ENCODE measurements at places on chromosomes 13 and 19. TPM values are rescaled to one million over a fixed set of nuclear protein-coding genes. Genes with fewer than 3 reads are reported as not detected.

DNA sequence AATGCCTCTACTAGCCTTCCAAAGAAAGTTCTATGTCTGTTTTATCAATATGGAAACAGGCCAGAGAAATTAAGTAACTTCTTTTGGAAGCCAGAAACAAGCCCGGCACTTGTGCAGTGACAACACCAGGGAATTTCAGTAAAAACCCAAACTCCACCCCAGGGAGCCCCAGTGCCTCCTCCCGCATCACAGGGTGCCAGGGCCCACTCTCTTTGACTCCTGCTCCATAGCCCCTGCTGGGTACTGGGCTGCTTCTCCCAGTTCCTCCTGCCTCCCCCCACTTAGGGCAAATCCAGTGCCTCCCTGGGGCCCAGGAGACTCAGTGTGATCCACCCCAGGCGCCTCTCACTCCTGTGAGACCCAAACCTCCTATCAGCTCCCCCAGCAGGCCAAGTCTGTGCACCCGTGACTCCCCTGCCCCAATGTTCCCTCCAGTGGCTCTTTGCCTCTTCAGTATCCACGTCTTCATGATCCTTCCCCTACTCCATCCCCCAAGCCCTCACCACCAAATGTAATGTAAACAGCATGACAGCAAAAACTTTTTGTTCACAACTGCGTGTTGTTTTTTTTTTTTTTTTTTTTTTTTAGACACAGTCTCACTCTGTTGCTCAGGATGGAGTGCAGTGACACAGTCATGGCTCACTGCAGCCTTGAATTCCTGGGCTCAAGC is 2.3 kb upstream of the FFAR3 start:
- H3K36me3 ChIP-seq, result no peaks in the 10 kb centered on the region
- no peak for DNase-seq
- no peak overlapping the region for H3K27ac ChIP-seq

DNA sequence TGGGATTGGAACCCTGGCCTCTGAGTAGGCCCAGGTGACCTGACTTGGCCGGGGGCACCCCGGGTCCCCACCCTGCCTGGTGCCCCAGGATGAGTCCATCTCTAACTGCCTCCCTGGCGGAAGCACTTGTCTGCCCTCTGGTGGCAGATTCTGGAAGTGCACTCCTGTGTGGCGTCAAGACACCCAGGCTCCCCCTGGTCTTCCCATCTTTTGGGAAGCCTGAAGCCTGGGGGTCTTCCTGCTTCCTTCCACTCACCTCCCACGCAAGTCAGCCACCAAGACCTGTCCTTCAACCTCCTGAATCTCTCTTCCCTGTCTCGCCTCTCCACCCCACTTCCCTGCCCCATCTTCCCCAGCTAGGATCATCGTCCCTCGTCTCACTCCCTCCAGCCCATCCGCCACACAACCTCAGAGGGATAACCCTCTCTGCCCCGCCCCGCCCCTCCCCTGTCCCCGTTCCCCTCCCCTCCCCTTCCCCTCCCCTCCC is 7.4 kb downstream of the RABAC1 start:
- DNase-seq, result peak; percentile 84
- no peaks in the 10 kb centered on the region for H3K27me3 ChIP-seq
- H3K27ac ChIP-seq, result no peak overlapping the region

Gene DZIP1
- 0.13 TPM for total RNA-seq

Gene JSRP1
- total RNA-seq, result 1.0 TPM

- no peak overlapping the region for H3K27ac ChIP-seq
- no peaks in the 10 kb centered on the region for H3K36me3 ChIP-seq
- peaks cover 13% of the 10 kb centered on the region for H3K27me3 ChIP-seq
- DNase-seq, result no peak
Measured at GRCh38 chr13:113898391-113898790, 34.5 kb upstream of the GAS6 start.

Gene ATP1A3
- 4.1 TPM for total RNA-seq

- DNase-seq, result no peak
- H3K27me3 ChIP-seq, result no peaks in the 10 kb centered on the region
- no peak overlapping the region for H3K4me3 ChIP-seq
Measured at GRCh38 chr19:1136621-1137317, 33.0 kb downstream of the GPX4 start.

- no peaks in the 10 kb centered on the region for H3K36me3 ChIP-seq
- H3K4me3 ChIP-seq, result no peak overlapping the region
- DNase-seq, result no peak
- no peaks in the 10 kb centered on the region for H3K27me3 ChIP-seq
- peak overlapping the region; percentile 60 for H3K27ac ChIP-seq
Measured at GRCh38 chr19:58500242-58500641, 11.6 kb downstream of the SLC27A5 start.

DNA sequence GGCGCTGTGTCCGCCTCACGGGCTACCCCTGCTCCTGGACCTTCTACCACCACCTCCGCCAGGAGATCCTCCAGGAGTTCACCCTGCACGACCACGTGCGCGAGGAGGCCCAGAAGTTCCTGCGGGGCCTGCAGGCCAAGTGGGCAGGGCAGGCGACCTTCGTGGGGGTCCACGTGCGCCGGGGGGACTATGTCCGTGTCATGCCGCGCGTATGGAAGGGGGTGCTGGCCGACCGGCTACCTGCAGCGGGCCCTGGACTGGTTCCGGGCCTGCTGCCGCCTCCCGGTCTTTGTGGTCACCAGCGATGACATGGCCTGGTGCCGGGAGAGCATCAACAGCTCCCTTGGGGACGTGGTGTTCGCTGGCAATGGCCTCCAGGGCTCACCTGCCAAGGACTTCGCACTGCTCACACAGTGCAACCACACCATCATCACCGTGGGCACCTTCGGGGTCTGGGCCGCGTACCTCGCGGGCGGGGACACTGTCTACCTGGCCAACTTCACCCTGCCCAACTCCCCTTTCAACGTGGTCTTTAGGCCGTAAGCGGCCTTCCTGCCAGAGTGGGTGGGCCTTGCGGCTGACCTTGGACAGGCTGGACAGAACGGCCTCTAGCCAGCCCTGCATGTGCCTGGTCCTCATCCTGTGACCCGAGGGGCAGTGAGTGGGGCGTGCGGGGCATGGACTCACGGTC is 7.8 kb upstream of the NTN5 start:
- no peaks in the 10 kb centered on the region for H3K27me3 ChIP-seq
- peaks cover 2% of the 10 kb centered on the region for H3K4me1 ChIP-seq
- H3K27ac ChIP-seq, result no peak overlapping the region
- H3K4me3 ChIP-seq, result no peak overlapping the region
- no peak for DNase-seq

Gene SULT2B1
- not detected for total RNA-seq

Gene LAIR1
- 13.1 TPM for total RNA-seq

Gene PLVAP
- total RNA-seq, result not detected

Gene SIGLEC11
- not detected for total RNA-seq

DNA sequence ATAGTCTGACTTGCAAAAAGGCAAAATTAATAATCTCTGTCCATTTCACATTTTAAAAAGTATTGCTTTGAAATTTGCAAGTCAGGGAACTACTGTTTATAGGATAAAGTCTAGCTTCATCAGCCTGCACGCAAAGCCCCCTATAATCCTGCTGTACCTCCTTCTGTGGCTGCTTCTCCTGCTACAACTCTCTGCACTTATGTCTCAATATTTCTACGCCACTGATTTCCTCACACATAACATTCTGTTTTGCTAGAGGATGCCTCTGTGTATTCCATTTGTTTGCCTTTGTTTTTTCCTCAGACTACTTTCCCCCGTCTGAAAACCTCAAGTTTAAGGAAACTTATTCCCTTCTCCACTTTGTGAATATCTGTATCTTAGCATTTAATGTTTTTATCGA is 389.9 kb downstream of the RFC3 start:
- H3K27ac ChIP-seq, result no peak overlapping the region
- H3K27me3 ChIP-seq, result no peaks in the 10 kb centered on the region
- H3K4me1 ChIP-seq, result no peaks in the 10 kb centered on the region

DNA sequence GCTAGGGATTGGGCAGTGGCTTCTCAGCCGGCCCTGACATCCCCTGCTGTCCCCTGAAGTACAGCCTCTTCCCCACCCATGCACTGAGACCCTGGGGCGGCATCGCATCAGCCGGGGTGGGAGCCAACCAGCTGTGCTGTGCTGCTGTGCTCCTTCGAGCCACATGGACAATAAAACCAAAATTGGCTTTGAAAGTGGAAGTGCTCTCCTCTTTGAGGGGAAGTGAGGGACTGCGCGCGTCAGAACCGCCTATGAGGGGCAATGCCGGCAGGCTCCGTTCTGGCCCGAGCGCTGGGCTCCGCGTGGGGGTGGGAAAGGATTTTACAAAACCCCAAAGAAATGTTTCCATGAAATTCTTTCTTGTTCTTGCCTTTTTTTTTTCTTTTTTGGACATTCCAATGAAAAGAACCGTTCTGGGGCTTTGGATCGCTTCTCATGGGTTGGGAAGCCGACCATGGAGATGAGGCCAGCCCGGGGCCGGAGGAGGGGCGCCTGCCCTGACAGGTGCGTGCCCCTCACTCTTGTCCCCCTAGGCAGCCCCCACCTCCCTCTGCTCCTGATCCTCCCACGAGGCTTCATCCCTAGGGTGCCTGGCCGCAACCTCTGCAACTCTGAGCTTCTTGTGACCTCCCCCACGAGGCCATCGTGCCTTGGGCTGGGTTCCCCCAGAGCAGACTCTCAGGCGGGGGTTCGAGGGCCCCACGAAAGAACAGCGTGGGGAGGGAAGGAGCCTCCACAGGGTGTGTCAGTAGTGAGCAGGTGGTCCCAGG is 22.6 kb downstream of the KLHL26 start:
- H3K4me1 ChIP-seq, result peaks cover 4% of the 10 kb centered on the region
- DNase-seq, result no peak
- no peak overlapping the region for H3K4me3 ChIP-seq
- H3K36me3 ChIP-seq, result no peaks in the 10 kb centered on the region
- H3K27ac ChIP-seq, result no peak overlapping the region
- no peaks in the 10 kb centered on the region for H3K27me3 ChIP-seq

DNA sequence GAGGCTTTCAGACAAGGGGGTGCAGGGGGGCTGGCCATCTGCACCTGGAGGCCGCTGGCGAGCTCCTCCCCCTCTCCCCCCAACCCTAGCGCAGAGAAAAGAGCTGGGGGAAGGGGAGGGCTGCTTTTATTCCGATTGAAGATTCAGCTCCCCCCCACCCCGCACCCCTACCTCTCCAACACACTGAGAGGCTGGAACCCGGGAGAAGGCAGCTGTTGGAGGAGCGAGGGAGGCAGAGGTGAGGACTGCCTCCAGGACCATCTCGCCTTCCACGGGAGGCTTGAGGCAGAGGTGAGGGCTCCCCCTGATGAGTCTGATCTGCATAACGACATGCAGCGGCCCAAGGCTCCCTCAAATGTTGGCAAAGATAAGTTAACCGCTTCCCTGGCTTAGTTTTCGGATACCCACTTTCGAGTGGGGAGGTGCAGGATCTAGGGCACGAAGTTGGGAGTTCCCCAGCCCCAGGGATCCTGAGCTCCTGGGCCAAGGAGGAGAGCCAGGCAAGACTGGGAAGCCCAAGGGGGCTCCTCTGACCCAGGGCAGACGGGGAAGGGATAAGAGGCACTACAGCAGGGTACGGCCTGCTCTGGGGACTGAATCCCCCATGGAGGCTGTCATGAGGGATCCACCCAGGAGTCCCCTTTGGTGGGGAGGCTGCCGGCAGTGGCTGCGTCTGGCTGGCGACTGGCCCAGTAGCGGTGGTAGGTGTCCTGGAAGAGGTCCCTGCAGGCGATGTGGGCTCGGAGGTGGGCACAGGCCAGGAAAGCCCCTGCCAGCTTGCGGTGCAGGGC is 1.2 kb upstream of the NUMBL start:
- DNase-seq, result no peak
- H3K27ac ChIP-seq, result peak overlapping the region; percentile 61
- H3K27me3 ChIP-seq, result no peaks in the 10 kb centered on the region
- peak overlapping the region; percentile 81 for H3K4me3 ChIP-seq
- peaks cover 10% of the 10 kb centered on the region for H3K4me1 ChIP-seq
- H3K36me3 ChIP-seq, result no peaks in the 10 kb centered on the region

DNA sequence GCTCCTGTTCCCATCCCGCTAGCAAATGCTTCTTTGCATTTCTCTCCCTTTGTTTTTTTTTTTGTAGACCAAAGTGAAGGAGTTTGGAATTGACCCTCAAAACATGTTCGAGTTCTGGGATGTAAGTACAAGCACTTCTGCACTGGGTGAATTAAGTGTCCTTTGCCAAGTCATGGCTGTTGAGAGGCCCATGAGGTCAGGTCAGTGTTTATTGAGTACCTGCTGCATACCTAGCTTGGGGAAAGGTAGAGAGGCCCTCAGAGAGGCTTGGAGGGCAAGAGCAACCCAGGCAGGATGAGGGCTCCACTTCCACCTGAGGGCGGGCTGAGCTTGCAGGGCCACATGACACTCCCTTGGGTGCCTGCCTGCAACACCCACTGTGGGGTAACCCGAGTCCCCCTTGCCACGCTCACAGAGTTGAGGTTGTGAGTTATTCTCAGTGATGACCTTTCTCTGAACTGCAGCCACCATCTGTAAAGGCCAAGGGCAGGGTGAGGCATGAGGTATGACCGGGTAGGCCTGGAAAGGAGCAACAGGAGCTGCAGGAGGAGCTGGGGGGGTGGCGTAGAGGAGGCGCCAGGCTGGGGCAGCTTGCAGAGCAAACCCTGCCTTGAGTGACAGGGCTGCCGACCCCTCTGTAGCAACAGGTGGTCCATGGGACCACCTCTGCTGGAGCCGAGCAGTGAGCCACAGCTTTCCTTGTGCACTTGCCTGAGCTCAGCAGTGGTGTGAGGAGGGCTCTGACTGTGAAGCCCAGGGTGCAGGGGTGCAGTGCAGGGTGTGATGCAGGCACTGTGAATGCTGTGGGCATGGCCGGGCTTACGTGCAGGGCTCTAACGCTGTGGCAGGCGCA is 16.6 kb downstream of the GPI start:
- no peak overlapping the region for H3K4me3 ChIP-seq
- no peaks in the 10 kb centered on the region for H3K4me1 ChIP-seq
- no peaks in the 10 kb centered on the region for H3K27me3 ChIP-seq
- H3K27ac ChIP-seq, result no peak overlapping the region

Gene IQCN
- 1.3 TPM for total RNA-seq

- H3K4me1 ChIP-seq, result peaks cover 5% of the 10 kb centered on the region
- peaks cover 5% of the 10 kb centered on the region for H3K27me3 ChIP-seq
- H3K36me3 ChIP-seq, result no peaks in the 10 kb centered on the region
- peak overlapping the region; percentile 44 for H3K27ac ChIP-seq
Measured at GRCh38 chr19:55158848-55159749, 1.6 kb upstream of the TNNI3 start.

- DNase-seq, result no peak
- peaks cover 16% of the 10 kb centered on the region for H3K36me3 ChIP-seq
- no peaks in the 10 kb centered on the region for H3K4me1 ChIP-seq
- no peak overlapping the region for H3K27ac ChIP-seq
- no peak overlapping the region for H3K4me3 ChIP-seq
Measured at GRCh38 chr19:315811-316210, 24.6 kb upstream of the PLPP2 start.

- no peaks in the 10 kb centered on the region for H3K4me1 ChIP-seq
- H3K27me3 ChIP-seq, result no peaks in the 10 kb centered on the region
- no peak overlapping the region for H3K4me3 ChIP-seq
- H3K36me3 ChIP-seq, result no peaks in the 10 kb centered on the region
- DNase-seq, result no peak
Measured at GRCh38 chr13:95378603-95379002, 77.4 kb upstream of the ABCC4 start.

Gene SMIM44
- not detected for total RNA-seq
